NK-92 treated with Interleukin-12 subunit alpha and Interleukin-12 subunit beta, amount 100 ng/mL, for 24 hours (cell line): ENCODE measurements at places on chromosomes 11 and 22.

DNA sequence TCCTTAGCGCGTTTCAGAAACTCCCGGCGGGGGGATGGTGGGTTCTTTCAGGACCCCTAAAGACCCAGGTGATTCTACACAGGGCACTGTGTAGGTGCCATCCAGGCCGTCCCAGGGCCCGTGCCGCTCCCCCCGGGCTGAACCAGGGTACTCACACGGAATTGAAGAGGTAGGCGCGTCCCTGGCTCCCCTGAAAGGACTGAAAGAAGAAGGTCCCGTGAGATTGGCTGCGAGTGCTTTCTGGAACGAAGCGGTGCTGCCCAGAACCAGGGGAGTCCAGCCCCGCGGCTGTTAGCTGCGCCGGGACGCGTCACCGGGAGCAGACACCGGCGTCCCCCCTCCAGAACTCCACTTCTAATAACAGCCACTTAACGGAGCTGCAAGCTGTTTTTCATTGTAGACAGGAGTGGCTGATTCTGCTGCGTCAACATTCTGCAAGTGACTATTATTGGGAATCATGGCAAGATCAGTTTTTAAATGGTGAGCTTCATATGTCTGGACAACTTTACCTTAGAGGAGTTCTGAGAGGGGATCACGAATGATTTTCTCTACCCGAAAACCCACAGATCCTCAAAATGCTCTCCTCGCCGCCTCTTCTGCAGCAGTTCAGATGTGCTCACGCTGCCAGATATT lies 31.8 kb downstream of the YPEL1 start:
- DNase-seq: no peak

DNA sequence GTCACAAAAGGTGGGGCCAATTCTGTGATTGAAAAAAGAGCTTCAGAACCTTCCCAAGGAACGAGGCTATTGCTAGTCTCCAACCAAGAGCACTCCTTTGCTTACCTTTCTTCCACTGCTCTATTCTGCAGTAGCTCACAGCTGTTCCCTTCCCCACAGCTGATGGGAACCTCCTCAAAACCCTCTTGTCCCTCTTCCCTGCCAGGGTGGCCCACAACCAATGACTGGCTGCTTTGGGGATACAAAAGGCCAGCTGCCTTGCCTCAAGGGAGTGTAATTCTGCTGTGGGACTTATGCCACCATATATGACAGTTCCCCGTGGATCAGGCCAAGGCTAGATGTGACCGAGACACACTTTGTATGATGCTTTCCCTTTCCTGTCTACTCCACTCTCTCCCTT lies 15.0 kb downstream of the KCNE3 start:
- DNase-seq: no peak

- no peak for DNase-seq
These were observed 258.0 kb downstream of the TENM4 start for GRCh38 chr11:79182794-79183193.

DNA sequence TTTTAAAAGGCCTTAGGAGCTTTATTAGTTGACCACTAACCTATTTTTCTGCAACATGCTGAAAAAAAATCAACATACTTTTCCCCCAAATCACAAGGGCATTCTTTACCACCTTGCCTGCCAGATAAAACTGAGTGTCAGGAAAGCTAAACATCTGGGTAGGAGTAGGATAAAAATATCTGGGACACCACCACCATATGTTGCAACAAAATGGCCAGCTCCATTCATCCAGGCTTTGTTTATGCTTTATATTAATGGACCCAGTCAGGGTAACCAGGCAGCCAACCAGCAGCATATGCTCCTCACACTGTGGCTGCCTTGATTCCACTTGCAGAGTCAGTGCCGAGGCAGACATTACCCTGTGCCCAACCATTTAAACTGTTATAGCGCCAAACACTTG lies 1024.5 kb downstream of the LRRC4C start:
- DNase-seq: no peak

- DNase-seq: no peak
These were observed 489 bp downstream of the RNF214 start for GRCh38 chr11:117232911-117233409.

DNA sequence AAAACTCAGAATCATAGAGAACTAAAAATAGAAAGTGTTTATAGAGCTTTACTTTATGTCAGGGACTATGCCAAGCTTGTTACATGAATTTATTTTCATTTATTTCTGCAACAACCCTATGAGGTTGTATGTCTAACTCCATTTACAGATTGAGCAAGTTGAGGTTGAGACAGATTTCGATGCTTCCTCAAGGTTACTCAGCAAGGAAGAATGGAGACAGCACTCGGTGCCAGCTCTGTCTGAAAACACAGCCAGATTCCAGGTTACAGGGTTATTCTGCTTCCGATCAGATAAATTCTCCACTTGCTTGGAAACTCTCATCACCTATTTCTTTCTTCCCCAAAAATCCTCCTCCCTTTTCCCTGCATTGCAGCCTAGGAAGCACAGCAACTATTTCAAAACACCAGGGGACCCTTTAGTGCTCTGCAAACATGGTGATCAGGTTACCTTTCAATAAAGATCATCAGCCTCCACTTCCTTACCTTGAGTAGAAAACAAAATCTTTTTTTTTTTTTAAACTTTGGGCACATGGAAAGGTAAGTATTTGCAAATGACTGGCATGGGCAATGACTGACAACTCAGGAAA lies 7.0 kb downstream of the MMP3 start:
- DNase-seq: no peak

DNA sequence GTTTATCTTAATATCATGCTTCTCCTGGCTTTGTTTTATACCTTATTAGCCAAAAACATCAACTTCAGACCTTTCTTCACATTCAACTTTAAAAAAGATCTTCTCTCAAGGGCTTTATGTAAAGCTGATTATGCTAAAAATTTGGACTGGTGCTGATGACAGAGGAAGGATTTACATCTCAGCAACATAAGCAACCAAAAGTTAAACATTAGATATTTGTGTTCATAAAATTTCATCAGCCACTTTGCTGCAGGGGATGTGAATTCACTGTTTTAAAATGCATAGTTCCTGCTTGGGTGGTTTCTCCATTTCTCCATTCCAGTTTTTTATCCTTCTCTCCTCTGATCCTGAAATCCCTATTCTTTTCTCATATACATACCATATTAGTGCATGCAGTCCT lies 398.6 kb upstream of the DDI1 start:
- DNase-seq: no peak

- DNase-seq: no peak
These were observed 97.4 kb downstream of the NTM start for GRCh38 chr11:131467645-131468394.

DNA sequence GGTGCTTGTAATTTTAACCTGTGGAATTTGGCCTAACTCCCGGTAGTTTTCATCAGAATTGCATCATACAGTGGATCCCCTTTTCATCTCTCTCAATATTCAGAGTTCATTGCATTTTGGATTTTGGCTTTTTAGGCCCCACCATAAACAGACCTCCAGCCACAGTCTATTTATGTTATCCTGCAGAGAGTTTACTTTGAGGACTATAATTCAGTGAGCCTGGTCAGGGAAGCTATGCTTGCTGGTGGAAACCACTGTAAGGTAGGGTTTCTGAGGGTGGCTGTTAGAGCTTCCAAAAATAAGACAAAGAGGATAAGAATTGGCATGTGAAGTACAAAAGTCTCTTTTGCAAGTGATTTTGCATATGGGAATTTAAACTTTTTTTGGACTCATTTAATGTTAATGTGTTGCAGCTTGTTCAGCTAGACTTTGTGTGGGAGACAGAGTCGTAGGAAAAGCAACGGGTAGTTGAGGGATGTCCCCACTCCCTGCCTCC lies 34.8 kb upstream of the DDI1 start:
- DNase-seq: no peak

DNA sequence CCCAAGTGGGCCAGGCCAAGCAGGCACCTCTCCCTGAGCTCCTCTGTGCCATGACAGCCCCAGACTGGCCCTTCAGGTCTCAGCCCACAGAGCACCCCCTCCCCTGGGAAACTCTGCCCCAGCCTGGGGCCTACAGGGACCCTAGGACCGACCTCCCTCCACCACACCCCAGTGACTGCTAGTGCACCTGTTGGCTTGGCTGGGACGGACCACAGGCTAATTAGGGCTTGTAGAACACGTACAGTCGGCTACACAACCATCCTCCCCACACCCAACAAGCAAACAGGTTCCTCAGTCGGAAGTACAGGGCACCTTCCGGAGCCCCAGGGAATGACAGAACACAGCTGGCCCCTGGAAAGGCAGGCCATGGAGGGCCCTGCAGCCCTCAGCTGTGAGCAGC lies 4.3 kb downstream of the SBF1 start:
- DNase-seq: no peak

DNA sequence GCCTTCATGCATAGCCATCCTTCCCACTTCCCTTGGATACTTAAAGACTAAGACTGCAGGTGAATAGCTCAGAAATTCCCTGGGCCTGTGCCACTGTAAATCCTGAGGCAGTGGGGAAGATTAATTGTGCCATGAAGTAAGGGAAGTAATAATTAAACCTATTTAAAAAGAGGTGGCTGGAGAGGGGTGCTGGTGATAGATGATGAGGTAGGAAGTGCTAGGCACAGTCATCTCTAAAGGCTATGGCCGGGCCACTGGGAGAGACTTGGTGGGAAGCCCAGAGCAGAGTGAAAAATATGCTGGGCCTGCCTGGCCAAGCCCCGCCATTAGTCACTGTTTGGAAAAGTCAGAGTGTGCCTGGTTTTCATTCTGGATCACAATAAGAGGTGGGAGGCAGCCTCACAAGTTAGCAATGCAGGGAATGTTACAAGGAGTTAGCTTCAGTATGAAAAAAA lies 197.2 kb upstream of the PITPNB start:
- DNase-seq: no peak

- no peak for DNase-seq
These were observed 3.5 kb downstream of the KRTAP5-10 start for GRCh38 chr11:71568704-71569349.

- no peak for DNase-seq
These were observed 20.8 kb upstream of the SLN start for GRCh38 chr11:107732689-107733051.
